Stimulated activated CD4-positive, alpha-beta T cell treated with anti-CD3 and anti-CD28 coated beads, Interleukin-1b, Interleukin-23, amount 100 ng/mL, for 1 hour (primary cell): ENCODE measurements at places on chromosomes 4 and X.

- DNase-seq, result no peak
These were observed 1682.7 kb upstream of the AGA start for GRCh38 chr4:179124957-179125356.

GRCh38 chr4:14592950-14593349 lies 409.3 kb upstream of the CPEB2 start:
- no peak for DNase-seq

GRCh38 chrX:22889819-22890218 lies 109.9 kb upstream of the DDX53 start:
- DNase-seq, result no peak

DNA sequence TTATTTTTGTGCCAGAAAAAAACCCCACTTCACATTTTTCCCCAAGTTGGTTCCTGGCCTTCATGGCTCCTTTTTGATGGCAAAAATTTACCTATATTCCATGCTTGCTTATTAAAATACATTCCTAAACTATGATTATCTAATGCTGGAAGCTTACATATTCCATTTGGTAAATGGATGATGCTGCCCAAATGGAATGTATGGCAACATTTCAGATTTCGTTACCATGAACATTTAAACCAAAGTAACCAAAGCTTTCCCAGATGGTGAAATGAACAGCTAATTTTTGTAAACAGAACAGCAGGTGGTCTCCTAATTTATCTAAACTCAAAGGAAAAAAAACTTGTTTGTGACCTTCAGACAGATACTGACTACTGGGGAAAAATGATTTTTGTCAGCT lies 110.8 kb upstream of the TEX13A start:
- no peak for DNase-seq

GRCh38 chr4:169246957-169247396 lies 23.8 kb downstream of the SH3RF1 start:
- no peak for DNase-seq

- no peak for DNase-seq
These were observed 472.5 kb downstream of the PCDH10 start for GRCh38 chr4:133621628-133622027.

DNA sequence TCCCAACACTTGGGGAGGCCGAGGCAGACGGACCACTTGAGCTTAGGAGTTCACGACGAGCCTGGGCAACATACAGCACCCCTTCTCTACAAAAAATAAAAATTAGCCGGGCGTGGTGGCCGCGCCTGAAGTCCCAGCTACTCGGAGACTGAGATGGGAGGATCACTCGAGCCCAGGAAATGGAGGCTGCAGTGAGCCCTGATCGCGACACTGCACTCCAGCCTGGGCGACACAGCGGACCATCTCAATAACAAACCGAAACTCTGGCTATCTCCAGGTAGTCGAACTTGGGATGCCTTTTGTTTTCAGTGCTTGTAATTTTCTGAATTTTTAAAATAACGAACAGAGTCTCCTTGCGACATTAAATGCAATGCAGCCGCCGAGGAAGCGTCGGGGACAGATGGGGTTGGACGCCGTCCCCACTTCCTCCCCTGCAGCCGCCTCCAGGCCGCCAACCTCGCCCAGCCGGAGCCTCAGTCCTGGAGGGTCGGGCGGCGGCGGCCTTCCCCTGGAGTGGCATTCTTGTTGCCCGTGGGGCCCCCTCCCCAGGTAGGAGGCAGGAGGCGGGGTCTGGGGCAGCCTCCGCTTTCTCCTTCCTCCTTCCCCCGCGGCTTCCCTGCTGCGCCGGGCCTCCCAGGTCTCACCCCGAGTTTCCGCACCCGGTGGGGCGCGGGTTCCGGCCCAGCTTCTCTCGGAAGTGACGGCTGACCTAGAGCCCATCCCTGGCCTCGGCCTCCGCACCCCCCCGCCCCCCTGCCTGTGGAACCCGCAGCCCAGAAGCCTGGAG lies 14.6 kb downstream of the HMX1 start:
- no peak for DNase-seq

DNA sequence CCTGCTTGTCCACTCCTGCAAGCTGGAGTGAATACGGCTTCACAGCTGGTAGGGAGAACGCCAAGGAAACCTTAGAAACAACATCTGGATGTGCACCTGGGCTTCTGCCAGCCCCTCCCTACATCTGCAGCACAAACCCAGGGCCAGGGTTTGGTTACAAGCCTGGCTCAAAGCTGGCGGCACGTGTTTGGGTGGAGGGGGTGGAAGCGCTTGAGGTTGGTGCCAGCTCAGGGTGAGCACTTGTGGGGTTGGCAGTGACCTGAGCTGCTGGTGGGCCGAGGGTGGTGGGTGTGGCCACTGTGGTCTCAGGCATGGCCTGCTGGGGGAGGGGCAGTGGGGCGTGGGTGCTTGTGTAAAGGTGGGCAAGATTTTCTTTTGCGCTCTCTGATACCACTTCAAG lies 15.6 kb downstream of the ELF4 start:
- DNase-seq, result no peak

- DNase-seq, result no peak
These were observed 61.2 kb upstream of the CITED1 start for GRCh38 chrX:72366701-72367454.

- DNase-seq, result no peak
These were observed 423.0 kb upstream of the CNKSR2 start for GRCh38 chrX:20951016-20951810.

DNA sequence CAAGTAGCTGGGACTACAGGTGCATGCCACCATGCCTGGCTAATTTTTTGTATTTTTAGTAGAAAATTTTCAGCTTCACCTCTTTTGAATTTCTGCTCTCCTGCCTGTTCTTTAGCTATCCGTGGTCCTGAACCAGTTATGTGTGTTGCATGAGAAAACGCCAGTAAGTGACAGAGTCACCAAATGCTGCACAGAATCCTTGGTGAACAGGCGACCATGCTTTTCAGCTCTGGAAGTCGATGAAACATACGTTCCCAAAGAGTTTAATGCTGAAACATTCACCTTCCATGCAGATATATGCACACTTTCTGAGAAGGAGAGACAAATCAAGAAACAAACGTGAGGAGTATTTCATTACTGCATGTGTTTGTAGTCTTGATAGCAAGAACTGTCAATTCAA lies 13.9 kb downstream of the ALB start:
- DNase-seq, result no peak

- no peak for DNase-seq
These were observed 89.2 kb downstream of the GATB start for GRCh38 chr4:151671541-151672059.

GRCh38 chr4:42785817-42786216 lies 106.7 kb upstream of the GRXCR1 start:
- DNase-seq, result no peak
